ENCODE measurements at places on chromosomes 2 and 18.

GRCh38 chr18:79812052-79812451 is 14.3 kb downstream of the KCNG2 start:
- no peak for DNase-seq

- DNase-seq: no peak
Observed at GRCh38 chr18:76955524-76956170, 133.3 kb downstream of the ZNF236 start.

DNA sequence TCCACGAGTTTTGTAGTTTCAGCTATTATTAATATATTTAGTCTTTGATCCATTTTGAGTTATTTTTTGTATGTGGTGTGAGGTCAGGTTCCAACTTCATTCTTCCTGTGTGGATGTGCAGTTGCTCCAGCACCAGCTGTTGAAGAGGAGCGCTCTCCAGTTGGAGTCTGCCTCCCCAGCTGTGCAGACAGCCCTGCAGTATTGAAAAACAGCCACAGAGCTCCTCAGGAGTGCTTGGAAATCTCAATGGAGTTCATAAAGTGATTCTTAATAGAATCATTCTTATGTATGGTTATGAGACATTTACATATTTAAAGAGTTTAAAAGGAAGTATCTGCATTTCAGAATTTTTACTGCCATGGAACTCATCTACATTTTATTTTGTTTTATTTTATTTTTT is 17.3 kb downstream of the DGKD start:
- DNase-seq: no peak

DNA sequence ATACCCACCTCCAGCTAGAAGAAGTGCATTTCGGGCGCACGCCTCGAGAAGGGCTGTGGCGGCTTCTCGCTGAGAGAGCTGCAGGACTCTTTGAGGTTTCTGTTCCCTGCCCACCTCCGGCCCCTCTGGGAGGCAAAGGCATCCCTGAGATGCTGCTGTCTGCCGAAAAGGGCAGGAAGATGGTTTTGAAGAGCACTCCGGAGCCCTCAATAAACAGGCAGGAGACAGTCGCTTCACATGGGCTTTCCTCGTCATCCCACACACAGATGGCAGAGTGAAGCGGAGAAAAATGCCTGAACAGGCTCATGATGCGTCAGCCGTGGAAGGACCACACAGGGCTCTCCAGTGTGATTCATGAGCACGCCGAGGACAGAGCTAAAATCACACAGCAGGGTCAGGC is 25.4 kb upstream of the GLI2 start:
- no peak for DNase-seq

Data from NCI-H2081 (cell line).